HEK293T (cell line): ENCODE measurements at places on chromosomes 12 and 14.
A peak's percentile ranks its signal among the peaks of the same experiment; 100 is the strongest.

DNA sequence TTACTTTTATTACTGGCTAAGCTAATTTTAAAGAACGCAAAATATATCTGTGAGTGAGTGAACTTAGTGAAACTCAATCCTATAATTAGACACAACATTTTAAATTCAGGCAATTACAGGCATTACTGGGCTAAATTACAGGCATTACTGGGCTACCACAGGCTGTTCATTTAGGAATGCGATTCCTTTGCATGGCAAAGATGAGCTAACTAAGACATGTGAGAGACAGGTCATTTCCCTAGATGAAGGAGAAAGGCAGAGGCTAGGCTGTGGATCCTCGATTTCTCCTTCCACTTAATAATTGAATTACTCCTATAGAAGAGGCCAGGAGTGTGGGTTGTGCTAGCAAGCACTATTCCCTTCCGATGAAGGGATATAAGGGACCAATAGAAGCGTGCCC is 429.4 kb upstream of the LMO3 start:
- no peak for DNase-seq

DNA sequence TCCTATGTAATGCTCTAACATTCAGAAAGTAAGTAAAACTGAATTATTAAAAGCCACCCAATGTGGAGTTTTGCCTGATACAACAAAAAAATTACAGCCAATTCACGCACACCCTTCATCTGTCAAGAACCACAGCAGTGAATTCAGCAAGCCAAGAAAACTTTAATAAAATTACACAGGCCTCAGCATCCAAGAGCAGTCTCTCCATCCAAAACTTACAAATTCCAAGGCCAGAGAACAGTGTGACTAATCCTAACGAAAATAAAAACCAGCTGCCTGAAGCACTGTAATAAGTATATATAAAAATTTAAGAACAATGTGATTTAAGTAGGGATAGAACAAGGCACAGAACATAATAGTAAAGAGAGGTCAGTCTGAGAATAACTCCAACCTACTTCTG is 54.2 kb downstream of the SIX6 start:
- no peak for DNase-seq

GRCh38 chr14:61231810-61232209 is 49.3 kb downstream of the TMEM30B start:
- DNase-seq = no peak

- DNase-seq = peak; percentile 45
Measured at GRCh38 chr12:121537814-121538698, 42.8 kb downstream of the KDM2B start.

DNA sequence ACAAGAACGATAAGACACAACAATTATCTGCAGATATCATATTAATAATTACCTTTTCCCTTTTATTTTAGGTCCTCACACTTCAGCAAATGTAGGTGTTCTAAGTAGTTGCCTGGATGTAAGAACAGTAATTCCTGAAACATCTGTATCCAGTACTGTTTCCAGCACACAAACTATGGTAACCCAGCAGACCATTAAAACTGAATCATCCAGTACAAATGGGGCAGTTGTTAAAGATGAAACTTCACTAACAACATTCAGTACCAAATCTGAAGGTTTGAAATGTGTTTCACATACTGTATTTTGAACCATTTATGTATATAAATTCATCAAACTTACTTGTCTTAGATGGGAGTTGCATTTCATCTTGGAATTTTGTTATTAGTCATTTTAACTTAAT is 31.0 kb downstream of the HCFC2 start:
- DNase-seq = no peak

DNA sequence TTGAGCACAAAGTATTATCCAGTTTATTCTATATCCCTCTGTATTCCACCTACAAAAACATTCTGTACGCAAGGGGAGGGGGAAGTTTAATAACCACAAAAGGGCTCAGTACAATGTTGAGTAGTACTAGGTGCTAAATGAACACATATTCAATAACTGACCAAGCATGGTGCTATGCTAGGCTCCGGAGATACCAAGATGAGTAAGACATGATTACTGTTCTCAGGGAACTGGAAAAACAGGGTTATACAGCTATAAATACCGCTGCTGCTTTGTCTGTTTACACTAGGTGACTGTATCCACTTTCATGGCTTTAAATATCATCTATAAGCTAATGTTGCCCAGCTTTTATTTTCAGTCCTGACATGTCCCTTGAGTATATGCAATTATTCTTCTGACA is 135.8 kb downstream of the INSM2 start:
- no peak for DNase-seq

GRCh38 chr14:28762955-28763326 is 3.6 kb upstream of the FOXG1 start:
- DNase-seq = no peak

DNA sequence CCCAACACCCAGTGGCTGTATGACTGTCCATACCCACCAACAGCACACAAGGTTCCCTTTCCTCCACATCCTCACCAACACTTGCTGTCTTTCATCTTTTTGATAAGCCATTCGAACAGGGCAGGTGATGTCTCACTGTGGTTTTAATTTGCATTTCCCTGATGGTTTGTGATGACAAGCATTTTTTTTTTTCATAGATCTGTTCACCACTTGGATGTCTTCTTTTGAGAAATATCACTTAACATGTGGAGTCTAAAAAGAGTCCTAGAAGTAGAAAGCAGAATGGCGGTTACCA is 198.1 kb upstream of the DIO3 start:
- no peak for DNase-seq

DNA sequence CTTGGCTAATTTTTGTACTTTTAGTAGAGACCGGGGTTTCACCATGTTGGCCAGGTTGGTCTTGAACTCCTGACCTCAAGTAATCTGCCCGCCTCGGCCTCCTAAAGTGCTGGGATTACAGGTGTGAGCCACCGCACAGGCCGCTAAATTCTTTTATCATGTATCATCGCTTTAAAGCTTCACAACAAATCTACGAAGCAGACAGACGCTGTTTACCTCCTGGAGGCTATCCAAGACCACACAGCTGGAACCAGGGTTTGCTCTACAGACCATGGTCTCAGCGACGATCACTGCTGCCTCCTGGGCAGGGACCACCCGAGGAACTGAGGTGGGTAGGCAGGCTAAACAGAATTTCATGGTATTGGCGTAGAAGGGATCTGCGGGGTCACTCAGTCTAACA is 27.2 kb downstream of the KRT80 start:
- no peak for DNase-seq

- DNase-seq = no peak
Measured at GRCh38 chr14:77976591-77976990, 176.7 kb downstream of the ADCK1 start.

DNA sequence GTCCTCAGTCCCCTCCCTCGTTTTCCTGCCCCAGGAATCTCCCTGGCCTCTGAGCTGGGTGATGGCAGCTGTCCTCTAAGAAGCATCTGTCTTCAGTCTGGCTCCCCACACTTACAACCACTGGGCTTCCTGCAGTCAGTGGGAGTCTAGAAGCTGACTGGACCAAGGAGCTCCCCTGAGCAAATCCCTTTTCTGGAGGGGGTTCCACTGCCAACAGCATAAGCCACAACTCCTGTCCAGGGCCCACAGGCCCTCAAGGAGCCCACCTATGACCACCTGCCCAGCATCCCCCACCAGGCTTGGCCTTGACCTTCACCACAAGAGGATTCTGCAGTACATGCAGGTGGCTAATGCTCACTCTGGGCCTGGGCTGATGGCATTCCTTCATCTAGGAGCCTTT is 4.1 kb downstream of the RDH16 start:
- no peak for DNase-seq

DNA sequence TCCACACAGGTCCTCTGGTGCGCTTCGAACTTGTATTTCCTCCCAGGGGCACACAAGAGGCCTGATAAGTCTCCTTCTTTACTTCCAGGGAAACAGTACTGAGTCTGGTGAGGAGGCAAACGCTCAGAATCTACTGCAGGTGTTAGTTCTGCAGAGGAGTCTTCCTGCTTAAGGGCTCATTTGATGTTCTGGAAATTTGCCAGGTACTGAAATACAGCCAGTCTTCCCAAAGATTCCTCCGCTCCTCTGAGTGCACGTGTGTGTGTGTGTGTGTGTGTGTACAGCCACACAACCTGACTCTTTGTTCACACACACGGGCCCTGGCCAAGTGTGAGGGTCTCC is 92.0 kb downstream of the FBXL14 start:
- no peak for DNase-seq

- no peak for DNase-seq
Measured at GRCh38 chr14:69291891-69292561, 32.1 kb downstream of the GALNT16 start.

- DNase-seq = no peak
Measured at GRCh38 chr12:77625441-77625840, 205.3 kb upstream of the NAV3 start.

DNA sequence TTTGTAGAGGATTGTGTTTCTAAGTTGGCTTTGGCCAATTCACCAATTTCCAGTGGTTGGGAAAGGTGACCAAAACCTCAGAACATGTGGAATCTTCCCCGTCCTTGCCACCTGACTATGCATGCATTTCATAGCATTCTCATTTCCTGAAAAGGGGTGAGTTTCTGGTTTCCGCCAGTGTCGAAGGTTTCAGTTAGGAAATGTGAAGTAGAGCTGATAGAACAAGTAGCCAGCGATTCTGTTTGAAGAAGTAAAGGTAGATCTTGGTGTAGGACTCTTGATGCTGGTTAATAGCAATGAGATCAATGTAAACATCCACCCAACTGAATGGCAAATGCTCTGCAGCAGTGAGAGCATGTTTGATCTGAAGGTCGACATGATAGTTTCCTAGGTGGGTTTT is 15.9 kb downstream of the SMOC1 start:
- no peak for DNase-seq

- DNase-seq = no peak
Measured at GRCh38 chr12:109696485-109697269, 16.9 kb upstream of the FAM222A start.

DNA sequence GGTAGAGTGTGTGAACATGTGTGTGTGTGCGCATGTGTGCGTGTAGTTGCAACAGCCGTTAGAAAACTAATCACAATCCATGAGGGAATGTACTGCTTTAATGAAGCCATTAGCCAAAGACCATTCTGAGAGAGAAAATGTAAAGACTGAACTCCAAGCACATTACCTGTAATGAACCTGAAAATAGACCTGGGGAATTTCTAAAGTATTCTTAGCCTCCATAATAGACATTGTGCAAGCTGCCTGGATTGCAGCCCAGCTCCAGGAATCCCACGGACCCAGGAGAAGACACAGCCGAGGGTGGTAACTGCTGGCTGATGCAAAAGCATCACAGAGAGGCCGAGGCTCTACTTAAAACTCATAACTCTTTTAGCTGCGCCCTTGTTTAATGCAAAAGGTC is 156.6 kb downstream of the SLC15A4 start:
- no peak for DNase-seq

DNA sequence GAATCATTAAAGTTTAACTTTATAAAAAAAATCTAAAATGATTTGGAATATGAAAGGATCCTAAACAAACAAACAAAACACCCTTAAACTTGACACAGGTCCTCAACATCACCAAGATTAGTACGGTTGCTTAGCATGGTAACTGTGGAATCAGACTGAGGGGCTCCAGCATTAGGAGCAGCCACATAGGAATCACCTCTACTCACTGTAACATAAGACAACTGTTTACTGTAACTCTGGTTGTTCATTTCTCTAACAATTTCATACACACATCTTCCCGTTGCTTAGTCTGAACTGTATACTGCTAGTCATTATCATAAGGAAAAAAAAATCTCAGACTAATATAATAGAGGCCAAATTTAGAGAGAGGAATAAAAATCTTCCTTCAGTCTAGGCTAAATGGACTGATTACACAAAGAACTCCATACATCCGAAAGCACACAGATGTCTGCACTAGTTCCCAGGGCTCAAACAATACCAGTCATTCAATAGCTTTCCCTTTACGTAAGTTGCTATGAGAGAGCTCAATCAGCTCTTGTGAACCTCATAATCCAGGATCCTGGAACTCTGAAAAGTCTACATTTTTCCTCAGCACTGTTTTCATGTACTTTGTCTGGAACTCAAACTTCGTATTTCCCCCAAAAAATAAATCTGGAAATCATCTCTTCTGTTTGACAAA is 26.0 kb downstream of the LRP6 start:
- no peak for DNase-seq

- DNase-seq = no peak
Measured at GRCh38 chr14:86221755-86222154, 691.8 kb downstream of the FLRT2 start.

DNA sequence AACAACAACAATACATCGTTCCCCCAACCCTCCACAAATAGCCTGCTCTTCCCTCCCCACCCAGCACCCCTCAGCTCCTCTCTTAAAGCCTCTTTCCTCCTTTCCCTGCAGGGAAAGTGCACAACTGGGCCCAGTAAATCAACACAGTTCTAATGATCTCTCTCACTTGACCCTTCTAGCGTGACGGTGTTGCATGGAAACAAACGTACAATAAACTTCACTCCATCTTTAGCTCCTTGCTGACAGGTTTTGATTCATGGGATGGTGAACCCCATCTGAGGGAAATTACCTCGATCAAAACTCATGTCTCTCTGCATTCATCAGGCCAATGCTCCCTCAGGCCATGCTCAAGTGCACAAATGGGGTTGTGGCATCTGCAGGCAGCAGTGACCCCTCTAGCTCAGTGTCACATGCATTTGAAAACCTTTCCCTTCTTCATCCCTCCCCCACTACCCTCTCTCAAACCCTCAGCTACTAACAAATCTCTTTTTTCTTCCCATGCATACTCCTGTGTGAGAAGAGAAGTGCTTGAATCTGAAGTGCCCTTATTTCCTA is 22.9 kb downstream of the GDF11 start:
- no peak for DNase-seq

DNA sequence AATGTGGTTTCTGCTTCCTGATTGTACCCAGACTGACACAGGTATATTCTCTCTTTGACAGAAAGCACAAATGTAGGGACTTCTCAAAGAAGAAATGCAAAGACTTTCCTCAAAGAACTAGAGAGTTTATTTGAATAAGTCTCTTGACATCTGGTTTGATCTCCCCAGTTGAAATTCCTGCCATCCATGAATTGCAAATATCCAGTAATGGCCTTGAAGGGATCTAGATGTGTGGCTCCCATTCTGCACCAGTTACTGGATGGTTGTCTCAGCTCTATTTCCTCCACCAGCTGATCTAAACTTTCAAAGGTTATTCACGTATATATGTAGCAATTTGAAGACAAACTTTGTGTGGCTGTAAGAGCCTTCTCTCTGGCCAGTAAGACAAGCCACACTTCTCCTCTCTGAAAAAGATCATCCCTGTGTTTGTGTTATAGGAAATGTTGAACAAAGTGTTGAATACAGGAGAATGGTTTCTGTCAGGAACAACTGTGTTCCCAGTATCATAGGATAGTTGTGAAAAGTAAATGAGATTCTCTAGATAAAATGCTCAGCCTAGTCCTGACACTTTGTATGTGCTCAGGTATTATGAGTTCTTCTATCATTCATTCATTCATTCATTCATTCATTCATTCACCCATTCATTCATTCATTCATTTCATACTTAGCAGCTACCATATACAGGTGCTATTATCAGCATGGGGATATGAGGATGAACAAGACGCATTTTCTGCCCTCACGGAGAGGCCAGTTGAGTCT is 22.7 kb upstream of the GPRC5A start:
- DNase-seq = no peak

GRCh38 chr14:21155963-21156362 is at the start of gene OR5AU1:
OR5AU1 (minus strand) TSS chr14:21156063; CDS start chr14:21155872, 191 bp downstream.
- no peak for DNase-seq
